ENCODE measurements at places on chromosomes 7 and 10. TPM values are rescaled to one million over a fixed set of nuclear protein-coding genes. Genes with fewer than 3 reads are reported as not detected.

DNA sequence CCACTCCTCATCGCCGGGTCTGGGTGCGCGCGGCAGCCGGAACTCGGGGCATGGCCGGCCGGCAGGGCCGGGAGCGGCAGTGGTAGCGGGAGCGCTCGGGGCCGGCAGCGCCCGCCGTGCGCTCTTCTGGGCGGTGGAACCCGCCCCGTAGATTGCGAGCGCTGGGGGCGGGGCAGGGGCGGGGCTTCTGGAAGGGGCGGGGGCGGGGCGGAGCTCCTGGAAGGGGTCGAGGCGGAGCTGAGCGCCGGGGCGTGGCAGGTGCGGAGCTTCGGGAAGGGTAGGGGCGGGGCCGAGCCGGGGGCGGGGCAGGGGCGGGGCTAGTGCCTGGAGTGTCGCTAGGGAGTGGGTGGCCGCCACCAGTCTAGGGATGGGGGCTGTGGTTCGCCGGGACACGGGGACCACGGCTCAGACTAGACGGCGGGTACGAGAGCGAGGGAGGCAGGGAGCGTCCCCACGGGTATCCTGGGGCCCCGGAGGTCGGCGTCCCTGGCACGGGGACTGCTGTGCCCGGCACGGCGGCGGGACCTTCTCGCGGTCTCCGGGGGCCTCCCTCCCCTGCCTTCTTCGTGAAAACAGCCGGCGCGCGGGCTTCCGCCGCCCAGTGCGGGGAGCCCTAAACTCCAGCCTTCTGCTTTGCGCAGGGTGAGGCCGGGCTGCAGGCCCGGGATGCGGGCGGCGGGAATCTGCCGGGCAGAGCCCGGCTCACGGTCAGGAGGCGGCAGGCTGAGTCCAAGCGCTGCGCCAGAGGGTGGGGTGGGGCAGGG, at the start of gene STK32C:
STK32C (minus strand) TSS at position 128 of the 764 bp plus-strand sequence; CDS start at position 11, 117 bp downstream.
- DNase-seq, result peak; percentile 96

DNA sequence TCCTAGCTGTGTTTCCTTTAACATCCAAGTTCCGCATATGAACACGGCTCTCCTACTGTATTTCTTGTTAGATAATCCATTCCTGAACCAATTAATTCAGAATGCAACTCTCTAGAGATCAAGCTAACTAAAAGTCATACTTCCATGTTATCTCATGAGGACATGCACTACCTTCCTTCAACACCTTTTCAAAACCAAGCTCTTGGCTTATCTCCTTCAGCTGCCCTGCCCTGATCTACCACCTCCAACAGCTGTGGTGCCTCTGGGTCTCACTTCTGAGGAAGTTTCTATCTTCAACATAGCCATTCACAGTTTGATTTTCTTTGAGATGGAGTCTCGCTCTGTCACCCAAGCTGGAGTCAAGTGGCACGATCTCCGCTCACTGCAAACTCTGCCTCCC, 109.5 kb downstream of the IDE start:
- no peak for DNase-seq

- no peak for DNase-seq
Measured at GRCh38 chr7:29044554-29044953, 86.4 kb upstream of the TRIL start.

GRCh38 chr7:157689269-157690057, 352.7 kb downstream of the DNAJB6 start:
- DNase-seq, result peak; percentile 80

- no peak for DNase-seq
Measured at GRCh38 chr7:21675255-21675654, 132.4 kb downstream of the DNAH11 start.

DNA sequence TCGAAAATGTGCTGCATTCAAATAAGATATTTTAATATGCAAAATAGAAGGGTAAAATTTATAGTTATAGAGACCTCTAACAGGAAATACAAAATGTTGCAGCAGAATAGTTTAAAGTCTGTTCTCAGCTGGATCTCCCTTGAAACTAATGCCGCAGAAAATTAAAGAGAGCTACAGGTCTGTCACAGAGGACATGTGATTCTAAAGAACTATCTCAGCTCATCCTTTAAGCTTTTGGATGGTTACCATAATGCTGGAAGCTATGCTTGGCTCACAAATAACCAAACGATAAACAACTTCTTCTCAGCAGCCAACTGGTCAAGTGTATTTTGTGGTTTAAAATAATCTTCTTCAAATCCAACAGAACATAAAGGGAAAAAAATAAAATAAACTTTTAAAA, 353.0 kb downstream of the PARD3 start:
- no peak for DNase-seq

Gene NKX2-3
- total RNA-seq, result not detected

GRCh38 chr10:49061667-49062066, 53.7 kb downstream of the VSTM4 start:
- no peak for DNase-seq

Gene NPY
- not detected for total RNA-seq

GRCh38 chr7:88279323-88279722, 27.4 kb downstream of the STEAP4 start:
- DNase-seq, result no peak

- peak; percentile 95 for DNase-seq
Measured at GRCh38 chr10:133308421-133309099, at the start of the genes TUBGCP2 and ZNF511. Gene TUBGCP2, minus strand, starts transcription at chr10:133308872. Its CDS starts 5,931 bp downstream, at chr10:133302941. Gene ZNF511, plus strand, starts transcription at chr10:133308914. Its CDS starts 30 bp downstream, at chr10:133308944.

DNA sequence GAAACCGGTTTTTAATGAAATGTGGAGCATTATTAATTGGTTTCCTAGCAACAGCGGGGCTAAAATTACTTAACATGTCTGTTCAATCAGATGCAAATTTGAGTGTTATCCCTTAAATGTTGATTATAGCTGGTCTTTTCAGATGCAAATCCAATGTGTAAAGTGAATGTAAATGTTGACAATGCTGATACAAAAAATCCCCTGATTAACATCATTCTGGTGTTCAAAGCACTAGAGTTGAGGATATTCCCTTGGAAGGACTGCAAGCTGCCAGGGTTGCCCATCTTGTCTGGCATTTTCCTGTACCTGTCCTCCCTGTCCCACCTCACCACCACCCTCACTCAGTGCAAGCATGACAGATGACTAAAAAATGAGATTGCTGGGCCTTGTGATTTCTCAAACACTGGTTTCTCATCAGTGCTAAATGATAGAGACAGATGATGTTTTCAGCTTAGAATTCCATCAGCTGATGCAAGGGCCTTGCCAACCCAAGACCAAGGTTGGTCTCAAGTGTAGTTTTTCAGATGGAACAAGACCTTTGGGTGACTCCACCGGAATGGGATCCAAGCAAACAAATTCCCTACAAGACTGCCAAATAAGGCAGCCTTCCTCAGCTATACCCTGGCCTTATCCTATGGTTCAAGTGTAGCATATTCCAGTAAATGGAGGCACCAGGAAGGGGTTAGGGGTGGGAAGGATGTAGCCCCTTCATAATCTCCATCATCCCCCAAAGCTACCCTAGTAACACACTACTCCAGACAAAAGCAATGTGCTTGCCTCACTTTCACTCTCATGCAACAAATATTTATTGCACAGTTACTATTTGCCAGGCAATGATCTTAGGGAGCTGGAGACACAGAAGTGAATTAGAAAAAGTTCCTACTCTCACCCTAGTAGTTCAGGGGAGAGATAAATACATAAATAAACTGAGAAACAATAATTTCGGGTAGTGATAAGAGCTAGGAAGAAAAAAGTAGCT, 54.9 kb downstream of the JAZF1 start:
- no peak for DNase-seq

DNA sequence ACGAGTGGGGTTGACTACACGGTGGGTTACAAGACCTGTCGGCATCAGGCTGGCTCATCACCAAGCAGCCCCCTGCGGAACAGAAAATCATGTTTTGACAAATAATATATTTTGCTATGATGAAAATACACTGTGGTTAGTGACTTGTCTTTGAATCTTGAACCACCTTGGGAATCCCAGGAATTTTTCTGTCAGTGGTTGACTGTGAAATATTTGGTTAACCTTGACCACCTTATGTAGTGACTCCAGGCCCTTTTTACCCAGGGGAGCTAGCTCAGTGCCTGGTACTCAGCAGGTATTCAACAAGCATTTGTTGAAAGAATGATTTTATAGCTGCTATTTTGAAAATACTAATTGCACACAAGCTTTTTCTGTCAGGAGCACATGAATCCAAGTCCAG, 406.0 kb downstream of the PHF14 start:
- DNase-seq, result no peak

- DNase-seq, result no peak
Measured at GRCh38 chr10:64385355-64385754, 864.2 kb downstream of the REEP3 start.

GRCh38 chr7:99693427-99694200, 13.8 kb upstream of the CYP3A5 start:
- no peak for DNase-seq

DNA sequence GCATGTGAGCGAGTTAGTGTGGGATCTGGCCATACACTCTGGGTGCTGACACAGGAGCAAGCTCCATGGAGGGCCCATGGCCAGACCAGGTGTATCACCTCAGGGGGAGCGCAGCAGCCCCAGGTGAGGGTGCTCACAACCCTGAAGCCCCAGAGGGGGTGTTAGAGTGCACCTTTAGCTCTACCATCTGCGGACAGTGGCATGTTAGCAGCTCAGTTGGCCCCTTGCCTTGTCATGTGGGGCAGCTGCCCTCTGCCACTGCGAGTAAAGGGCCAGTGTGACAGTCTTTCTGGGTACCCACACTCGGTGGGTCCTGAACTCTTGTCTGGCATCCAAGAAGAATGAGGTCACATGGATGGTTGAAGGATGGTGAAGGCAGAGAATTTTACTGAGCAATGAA, 600.2 kb downstream of the SORCS3 start:
- DNase-seq, result no peak

- no peak for DNase-seq
Measured at GRCh38 chr10:98449287-98449686, 2.6 kb upstream of the HPS1 start.

DNA sequence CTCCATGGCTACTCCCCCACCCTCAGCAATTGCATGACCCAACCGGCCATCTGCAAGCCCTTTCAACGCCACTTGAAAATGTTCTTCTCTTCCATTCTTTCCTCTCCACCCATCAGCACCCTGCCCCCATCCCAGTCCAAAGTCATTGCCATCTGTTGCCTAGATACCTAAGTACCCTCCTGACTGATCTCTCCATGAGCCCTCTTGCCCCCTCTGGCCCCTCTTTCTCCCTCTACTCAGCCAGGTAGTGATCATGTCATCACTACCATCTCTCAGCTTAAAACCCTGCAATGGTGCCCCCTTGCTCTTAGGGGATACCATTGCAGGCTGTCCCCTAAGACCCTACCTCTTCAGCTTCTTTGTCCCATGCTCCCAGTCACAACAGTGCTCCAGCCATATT, 30.5 kb upstream of the BTRC start:
- no peak for DNase-seq

- DNase-seq, result no peak
Measured at GRCh38 chr10:73785721-73786511, 510 bp downstream of the ZSWIM8 start.

Gene NKX1-2
- not detected for total RNA-seq

DNA sequence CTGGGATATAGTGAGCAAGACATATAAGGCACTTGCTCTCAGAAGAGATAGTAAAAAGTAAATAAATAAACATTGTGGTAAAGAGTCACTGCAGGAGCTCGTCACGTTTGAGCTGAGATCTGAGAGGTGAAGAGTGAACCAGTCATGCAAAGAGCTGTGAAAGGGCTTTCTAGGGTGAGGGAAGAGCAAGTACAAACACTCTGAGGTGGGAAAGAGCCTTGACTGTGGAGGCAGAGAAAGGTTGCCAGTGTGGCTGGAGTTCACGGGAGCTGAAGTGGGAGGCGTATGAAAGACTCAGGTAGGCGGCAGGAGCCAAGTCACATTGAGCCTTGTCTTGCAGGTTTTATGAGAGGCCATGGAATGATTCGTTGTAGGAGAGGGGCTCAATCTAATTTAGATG, 141.0 kb downstream of the C1GALT1 start:
- DNase-seq, result no peak

- no peak for DNase-seq
Measured at GRCh38 chr10:24858288-24859270, 93.8 kb downstream of the PRTFDC1 start.

GRCh38 chr7:55127622-55128081, 108.8 kb downstream of the EGFR start:
- no peak for DNase-seq

DNA sequence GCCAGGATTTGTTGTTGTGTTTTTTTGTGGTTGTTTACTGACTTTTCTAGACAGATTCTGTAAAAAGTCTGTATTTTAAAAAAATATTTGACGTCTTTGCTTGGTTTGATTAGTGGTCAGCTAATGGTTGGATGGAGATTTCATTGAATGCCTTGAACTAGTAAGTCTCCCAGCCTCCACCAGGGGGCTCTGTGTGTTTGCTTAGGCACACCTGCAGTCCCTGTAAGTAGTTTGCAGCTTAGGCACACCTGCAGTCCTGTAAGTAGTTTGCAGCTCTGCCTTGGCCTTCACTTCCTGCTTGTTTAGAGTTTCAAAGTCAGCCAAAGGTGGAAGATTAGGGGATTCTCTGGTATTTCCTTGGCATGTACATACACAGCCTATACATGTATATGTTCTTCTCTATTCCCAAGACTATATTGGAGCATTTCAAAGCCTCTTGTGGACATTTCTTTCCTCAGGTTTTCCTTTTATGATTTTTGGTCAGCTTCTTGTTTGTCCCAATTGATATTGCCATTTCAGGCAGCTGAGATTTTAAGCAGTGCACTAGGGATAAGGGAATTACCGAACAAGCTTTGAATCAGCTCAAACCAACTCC, 101.6 kb downstream of the CCSER2 start:
- DNase-seq, result no peak

Gene SEC23IP
- 78.9 TPM for total RNA-seq

DNA sequence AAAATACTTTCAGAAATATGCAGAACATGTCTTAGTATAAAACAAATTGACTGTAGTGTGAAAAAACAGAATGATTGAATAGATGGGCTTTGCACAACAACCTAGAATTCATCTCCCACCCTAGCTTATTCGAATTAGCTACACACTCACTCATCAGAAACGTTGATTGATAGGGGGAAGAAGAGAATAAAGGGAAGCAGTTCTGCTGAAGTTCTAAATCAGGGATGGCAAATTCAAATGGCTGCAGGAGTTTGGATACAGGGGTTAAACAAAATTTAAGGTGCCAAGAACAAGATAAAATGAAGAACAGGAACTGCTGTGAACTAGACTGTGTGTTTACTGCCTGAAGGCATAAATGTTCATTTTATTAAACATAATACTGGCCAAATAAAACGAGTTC, 9.0 kb downstream of the CD36 start:
- DNase-seq, result no peak

Gene SEMA3A
- total RNA-seq, result 3.7 TPM

GRCh38 chr10:44952779-44953231, 6.8 kb upstream of the RASSF4 start:
- DNase-seq, result no peak

- DNase-seq, result no peak
Measured at GRCh38 chr7:7157177-7157886, 25.0 kb upstream of the C1GALT1 start.

Gene CDH23
- total RNA-seq, result not detected

Gene MRLN
- total RNA-seq, result not detected

DNA sequence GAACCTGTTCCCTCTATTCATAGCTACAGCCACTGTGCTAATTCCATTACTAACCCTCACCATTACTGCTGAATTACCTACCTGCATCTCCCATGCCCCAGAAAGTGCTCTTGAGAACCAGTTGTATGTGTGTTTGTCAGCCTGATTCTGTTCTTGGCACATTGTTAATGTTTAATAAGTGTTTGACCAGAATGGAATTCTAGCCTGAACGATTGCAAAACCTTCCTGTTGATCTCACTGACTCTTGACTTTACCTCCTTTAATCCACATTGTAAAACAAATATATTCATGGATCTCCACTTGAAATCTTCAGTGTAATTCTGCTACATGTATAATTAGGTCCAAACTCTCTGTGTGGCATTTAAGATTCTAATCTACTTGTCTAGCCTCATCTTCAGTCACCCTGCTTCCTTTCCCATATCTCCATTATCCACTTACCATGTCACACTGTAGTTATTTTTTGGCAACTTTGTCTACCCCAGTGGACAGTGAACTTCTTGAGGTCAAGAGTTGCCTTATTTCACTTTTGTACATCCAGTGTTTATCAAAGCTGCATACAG, 4.9 kb downstream of the ZNF277 start:
- DNase-seq, result no peak

Data from osteocyte (in vitro differentiated cells).